Ureter (tissue), 1 donor: ENCODE measurements at places on chromosomes 7 and 10.

DNA sequence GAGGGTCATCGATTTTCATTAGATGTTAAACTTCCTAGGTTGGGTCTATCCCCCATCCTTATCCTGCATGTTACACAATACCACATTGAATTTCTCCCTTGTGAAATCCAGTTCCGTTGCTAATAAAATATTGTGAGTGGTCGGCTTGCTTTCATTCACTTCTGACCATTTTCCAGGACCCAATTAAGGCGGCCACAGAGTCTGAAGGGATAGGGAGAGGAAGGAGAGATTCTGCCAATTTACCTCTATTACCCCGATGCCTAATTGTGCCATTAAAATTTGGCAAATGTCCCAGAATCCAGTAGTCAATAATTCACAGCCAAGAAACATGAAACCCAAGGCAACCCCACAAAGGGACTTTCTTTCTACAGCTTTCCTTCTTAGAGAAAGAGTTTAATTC is 129.9 kb downstream of the IPMK start:
- DNase-seq, result no peak

- no peak for DNase-seq
These were observed 73.5 kb upstream of the RSU1 start for GRCh38 chr10:16890691-16891090.

- peak; percentile 59 for DNase-seq
These were observed 100.7 kb downstream of the NKX6-2 start for GRCh38 chr10:132685101-132685891.

DNA sequence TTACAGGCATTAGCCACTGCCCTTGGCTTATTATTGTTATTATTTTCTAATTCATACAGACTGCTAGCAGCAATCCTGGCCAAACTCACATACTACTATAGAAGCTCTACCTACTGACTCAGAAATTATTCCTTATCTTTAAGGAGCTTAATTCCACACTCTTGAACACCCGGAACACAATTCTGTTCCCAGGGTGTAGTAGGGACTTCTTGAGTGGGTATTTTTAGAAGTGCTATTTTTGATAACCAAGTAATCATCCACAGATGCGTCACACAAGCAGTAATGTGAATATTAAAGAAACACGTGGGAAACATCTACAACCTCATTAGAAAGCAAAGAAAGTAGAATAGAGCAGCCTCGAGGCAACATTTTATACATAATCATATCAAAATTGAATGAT is 149.2 kb downstream of the PTEN start:
- DNase-seq, result no peak

GRCh38 chr7:137839903-137840779 is 6.6 kb downstream of the DGKI start:
- no peak for DNase-seq
